ENCODE measurements at places on chromosomes 1 and 21.

GRCh38 chr21:23316190-23316589 lies 2291.1 kb downstream of the MRPL39 start:
- no peak for DNase-seq

GRCh38 chr1:156901590-156901900 lies 8.0 kb downstream of the PEAR1 start:
- no peak for DNase-seq

DNA sequence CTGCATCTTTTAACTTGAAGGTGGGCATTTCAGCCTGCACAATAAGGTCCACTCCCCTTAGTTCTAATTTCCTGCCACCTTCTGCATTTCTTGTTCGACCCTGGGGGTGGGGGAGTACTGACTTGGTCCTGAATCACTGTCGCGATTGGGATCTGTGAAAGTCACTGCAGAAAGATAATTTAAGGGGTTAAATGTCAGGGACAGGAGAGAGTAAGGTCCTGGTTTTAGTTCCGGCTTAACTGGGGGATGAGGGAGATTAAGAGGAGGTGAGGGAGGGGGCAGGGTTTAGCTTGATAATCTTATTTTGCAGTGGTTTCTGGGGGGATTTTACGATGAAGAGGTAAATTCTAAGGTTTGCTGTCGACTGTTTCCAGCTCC lies 128.1 kb downstream of the MRPS6 start:
- no peak for DNase-seq

DNA sequence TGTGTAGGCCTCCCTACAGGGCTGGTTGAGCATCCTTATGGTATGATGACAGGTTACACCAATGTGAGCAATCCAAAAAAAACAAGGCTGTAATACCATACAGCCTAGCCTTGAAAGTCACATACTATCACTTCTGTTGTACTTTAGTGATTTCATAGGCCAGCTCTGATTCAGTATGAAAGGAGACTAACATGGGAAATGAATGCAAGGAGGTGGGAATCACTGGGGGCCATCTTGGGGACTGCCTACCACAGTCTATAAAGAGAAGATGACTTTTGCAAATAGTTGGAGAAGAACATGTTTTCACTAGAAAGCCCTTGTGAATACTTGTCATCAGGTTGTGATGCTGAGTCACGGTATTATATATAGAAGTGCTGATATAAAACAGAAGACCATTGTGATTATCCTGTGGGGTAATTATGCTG lies 270.7 kb downstream of the S1PR1 start:
- no peak for DNase-seq
